NCI-H1417 (cell line): ENCODE measurements at places on chromosomes 13 and 19.

GRCh38 chr13:77579959-77580358, 44.5 kb downstream of the SCEL start:
- DNase-seq = no peak

DNA sequence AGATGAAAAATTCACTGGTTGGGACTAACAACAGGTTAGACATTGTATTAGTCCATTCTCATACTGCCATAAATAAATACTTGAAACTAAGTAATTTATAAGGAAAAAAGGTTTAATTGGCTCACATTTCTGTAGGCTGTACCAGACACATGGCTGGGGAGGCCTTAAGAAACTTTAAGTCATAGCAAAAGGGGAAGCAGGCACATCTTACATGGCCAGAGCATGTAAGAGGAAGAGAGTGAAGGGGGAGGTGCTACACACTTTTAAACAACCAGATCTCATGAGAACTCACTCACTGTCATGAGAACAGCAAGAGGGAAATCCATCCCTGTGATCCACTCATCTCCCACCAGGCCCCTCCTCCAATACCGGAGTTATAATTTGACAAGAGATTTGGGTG, 125.9 kb downstream of the SUCLA2 start:
- no peak for DNase-seq

GRCh38 chr19:34373601-34374288, 8.7 kb downstream of the GPI start:
- no peak for DNase-seq

- DNase-seq = no peak
These were observed 13.4 kb downstream of the RASL11A start for GRCh38 chr13:27283906-27284493.

DNA sequence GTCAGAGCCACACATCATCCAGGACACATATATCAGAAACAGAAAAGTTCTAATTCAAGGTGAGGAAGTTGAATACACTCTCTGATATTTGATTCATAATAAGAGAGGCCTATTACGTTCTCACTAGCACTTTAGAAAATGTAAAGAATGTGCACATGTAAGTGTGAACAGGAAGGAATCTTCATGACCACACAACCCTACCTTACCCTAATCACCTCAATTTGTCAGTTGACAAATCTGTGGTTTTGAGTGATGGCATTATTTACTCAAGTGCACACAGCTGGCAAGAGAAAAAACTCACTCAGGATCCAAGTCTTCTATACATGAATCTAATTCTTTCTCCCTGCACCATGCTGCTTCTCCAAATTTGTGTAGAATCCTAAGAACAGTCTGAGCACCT, 445.8 kb downstream of the SUCLA2 start:
- no peak for DNase-seq

GRCh38 chr13:99435998-99436397, 65.3 kb upstream of the TM9SF2 start:
- DNase-seq = no peak

GRCh38 chr13:79409828-79410227, 3.8 kb upstream of the RBM26 start:
- DNase-seq = no peak

- no peak for DNase-seq
These were observed 2529.3 kb upstream of the PCDH20 start for GRCh38 chr13:63944911-63945310.

GRCh38 chr19:23391236-23391635, 4.0 kb downstream of the ZNF91 start:
- no peak for DNase-seq
